ENCODE measurements at places on chromosomes 2 and 18.

- DNase-seq: no peak
These were observed 42.7 kb downstream of the COLEC12 start for GRCh38 chr18:457521-458412.

DNA sequence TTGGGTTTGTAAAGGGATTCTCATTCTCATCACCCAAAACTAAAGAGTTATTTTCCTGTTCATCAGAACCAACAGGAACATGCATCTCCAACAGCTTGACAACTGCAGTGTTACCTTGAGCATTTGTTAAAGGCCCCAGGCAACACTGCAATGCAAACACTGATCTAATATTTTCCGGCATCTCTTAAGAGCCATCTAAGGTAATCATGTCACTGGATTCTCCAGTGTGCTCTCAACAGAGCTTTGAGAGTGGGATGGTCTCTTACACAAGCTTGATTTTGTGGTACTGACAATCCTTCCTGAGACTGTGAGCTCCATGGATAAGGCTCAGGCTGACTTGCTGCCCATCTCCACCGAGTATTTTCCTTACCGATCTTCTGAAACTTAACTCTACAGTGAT is 90.5 kb upstream of the ITGB6 start:
- DNase-seq: no peak

DNA sequence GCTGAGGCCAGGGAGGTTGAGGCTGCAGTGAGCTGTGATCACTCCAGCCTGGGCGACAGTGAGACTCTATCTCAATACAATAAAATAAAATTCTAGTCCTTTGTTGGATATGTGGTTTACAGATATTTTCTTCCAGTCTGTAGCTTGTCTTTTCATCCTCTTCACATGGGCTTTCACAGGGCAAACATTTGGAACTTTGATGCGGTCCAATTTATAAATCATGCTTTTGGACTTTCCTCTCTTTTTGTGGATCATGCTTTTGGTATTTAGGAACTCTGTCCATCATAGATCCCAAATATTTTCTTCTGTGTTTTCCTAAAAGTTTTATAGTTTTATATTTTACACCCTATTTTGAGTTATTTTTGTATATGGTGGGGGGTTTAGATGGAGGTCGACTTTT is 14.9 kb downstream of the RAB10 start:
- no peak for DNase-seq

DNA sequence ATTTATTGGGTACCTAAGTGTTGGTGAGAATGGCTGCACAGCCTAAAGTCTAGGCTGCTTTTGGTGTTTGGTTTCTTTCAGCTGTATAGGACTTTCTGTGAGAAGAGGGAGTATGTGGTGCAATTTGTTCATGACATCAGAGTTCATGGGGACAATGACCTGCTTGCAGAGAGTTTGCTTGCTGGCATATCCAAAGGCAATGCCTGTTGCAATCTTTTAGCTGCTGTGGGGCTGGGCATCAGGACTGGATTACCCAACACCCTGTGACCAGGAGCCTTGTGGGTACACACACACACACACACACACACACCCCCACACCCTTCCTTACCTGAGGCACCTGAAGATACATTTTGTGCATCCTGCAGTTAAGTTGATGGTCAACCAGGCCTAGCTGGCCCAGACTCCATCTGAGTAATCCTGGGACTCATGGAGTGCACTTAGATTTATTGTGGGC is 68.4 kb downstream of the LIPG start:
- no peak for DNase-seq

- no peak for DNase-seq
These were observed 39.4 kb downstream of the EDAR start for GRCh38 chr2:108949316-108950239.

GRCh38 chr2:28582595-28582994 is 86.7 kb downstream of the PLB1 start:
- DNase-seq: no peak

- DNase-seq: no peak
These were observed 31.5 kb downstream of the LPIN1 start for GRCh38 chr2:11777886-11778415.

GRCh38 chr2:95347681-95348608 is 50.8 kb downstream of the KCNIP3 start:
- DNase-seq: no peak

DNA sequence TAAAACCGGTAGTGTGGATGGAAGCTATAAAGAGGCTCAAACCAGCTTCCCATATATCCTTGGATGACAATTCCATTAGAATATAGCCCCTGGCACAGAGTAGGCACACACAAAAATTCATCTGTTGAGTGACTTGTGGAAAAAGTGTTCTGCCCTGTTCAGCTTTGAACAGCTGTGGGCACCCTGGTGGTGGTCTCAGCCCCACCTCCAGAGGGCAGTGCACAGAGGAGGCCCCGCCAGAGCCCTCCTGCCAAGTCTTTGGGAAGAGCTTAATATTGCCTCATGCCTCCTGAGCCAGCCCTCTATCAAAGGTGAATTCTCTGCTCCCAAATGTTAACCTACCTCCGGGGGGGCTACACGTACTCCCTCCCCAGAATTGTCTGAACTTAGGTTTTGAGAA is 30.4 kb downstream of the EPAS1 start:
- peak; percentile 38 for DNase-seq

GRCh38 chr18:54561706-54562267 is 29.3 kb upstream of the DYNAP start:
- DNase-seq: no peak

DNA sequence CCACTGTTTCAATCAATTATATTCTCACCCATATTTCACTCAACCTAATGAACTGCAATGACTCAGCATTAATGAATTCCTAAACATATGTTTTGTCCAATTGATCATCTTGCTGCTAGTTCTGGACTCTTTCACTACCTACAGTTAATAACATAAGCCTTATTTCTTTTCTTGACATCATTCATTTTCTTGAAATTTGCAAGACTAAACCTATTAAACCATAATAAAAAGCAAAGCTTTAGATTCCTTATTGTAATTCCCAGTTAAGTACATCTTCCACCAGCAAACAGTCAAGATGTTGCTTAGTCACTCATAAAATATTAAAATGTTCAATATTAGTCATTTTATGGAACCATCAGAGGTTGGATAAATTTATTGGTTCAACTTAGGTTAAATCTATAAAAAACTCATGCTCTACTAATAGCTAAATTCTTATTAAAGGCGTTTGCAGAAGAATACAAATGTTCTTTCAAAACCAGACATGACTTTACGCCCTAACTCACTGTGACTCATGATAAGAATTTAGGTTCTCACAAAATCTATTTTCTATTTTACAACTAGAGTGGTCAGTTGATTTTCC is 599.4 kb downstream of the RNF144A start:
- no peak for DNase-seq

DNA sequence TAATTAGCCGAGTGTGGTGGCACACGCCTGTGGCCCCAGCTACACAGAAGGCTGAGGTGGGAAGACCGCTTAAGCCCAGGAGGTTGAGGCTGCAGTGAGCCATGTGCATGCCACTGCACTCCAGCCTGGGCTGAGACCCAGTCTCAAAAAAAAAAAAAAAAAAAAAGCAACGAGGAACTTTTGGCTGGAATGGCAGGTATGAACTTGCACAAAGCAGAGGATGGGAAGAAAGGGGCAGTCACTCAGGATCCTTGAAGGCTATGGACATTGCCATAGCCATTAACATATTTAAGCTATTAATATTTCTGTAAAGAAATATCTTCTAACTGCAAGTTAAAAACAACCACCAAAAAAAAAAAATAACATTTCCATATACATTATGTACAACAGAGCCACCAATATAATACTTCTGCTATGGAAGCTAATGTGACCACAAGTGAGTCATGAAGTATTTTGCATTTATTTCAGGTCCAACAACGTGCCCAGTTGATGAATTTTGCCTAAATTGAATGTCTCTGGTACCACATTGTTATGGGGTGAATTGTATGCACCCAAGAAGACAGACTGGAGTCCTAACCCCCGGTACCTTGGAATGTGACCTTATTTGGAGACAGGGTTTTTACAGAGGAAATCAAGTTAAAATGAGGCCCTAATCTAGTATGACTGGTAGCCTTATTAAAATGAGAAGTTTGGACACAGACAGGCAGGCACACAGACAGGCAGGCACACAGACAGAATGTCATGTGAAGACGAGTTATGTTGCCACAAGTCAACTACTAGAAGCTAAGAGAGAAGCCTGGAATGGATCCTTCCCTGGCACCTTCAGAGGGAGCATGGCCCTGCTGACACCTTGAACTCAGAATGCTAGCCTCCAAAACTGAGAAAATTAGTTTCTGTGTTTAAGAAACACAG is 102.8 kb downstream of the RBMS1 start:
- DNase-seq: no peak

DNA sequence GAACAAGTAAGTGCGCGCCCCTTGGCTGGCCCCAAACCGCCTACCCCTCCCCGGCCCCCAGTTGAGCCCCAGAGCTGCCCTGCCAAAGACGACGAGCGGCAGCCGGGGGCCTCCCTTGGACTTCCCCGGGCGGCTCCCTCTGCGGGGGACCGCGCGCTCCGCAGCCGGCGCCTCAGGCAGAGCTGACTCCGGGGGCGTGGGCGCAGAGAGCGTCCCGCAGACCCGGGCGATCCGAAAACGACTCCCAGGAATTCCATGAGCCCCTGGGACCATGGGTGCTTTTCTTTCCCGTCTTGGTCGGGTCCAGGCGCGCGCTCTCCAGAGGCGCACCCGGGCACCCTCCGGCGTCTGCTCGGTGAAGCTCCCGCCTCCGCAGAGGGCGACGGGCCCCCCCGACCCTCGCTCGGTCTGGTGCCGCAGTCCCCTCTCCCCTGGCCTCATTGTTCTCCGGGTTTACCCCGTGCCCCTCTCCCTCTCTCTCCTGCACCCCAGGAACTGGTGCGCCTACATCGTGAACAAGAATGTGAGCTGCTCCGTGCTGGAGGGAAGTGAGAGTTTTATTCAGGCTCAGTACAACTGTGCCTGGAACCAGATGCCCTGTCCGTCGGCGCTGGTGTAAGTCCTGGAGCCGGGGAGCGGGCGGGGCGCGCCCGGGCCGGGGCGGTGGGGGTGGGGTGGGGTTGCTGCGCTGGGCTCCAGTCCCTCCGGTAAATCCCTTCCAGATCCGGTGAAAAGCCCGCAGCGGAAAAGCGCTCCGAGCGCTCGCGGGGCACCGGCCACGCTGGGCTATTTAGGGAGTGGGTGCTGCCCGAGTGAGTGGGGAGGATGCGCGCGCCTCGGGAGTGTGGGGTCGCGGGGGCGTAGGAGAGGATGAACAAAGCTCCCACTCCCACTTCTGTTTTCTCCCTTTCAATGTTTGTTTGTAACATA is 776 bp downstream of the EMILIN2 start:
- DNase-seq: no peak

DNA sequence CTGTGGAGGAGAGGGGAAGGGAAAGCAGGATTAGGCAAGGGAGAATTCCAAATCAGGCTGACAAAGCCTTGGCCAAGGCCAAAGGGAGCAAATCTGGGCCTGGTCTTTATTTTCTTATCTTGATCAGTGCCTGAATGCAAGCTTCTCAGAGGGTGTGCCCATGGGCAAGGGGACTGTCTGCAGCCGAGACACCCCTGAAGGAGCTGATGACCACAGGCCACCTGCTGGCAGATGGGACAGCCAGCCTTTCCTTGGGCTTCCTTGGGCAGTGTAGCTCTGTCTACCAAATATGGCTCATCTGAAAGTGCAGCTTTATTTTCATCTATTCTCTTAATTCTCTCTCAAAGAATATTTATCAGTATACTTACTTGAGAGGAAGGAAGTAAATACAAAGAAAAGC is 117.0 kb downstream of the PKP4 start:
- DNase-seq: no peak

- peak; percentile 90 for DNase-seq
These were observed 25.2 kb upstream of the CYTIP start for GRCh38 chr2:157468931-157469708.

- peak; percentile 66 for DNase-seq
These were observed 225.7 kb downstream of the MREG start for GRCh38 chr2:215787565-215788178.

- DNase-seq: no peak
These were observed 118.1 kb upstream of the ITGB6 start for GRCh38 chr2:160318218-160318617.

DNA sequence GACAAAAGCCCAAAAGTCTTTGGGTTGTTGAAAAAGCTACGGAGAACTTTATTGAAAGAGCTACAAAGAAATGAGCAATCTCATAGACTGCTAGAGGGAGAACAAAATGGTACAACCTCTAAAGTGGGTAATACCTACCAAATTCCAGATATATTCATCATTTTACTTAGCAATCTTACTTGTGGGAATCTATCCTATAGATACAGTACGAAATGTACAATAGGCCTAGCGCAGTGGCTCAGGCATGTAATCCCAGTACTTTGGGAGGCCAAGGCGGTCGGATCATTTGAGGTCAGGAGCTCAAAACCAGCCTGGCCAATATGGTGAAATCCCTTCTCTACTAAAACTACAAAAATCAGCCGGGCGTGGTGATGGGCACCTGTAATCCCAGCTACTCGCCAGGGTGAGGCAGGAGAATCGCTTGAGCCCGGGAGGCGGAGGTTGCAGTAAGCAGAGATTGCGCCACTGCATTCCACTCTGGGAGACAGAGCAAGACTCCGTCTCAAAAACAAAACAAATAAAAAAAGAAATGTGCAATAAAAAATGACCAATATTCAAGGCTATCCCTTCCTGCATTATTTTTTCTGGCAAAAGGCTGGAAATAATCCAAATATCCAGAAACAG is 10.1 kb downstream of the EXOC6B start:
- DNase-seq: no peak

- no peak for DNase-seq
These were observed 66.3 kb upstream of the DARS1 start for GRCh38 chr2:136051725-136052048.

DNA sequence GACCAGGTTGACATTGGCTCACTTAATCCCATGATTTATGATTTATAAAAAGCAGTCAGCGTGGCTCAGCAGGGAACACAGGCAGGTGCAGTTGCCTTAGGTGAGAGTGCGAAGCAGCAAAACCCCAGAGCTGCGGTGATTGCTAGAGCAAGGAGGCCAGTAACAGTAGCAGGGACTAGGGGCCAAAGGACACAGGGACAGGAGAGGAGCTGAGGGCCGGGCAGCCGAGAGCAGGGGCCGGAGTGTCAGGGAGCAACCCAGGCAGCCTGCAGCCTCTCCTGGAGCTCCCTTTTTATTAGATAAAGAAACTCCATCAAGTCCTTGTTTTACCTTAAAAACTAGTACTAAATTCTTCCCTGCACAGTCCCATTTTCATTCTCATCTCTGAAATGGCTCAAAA is 4.3 kb downstream of the MC2R start:
- DNase-seq: no peak

GRCh38 chr2:3097804-3098203 is 279.8 kb downstream of the EIPR1 start:
- no peak for DNase-seq

All from OCI-M1 (cell line).